ENCODE measurements at places on chromosomes 7 and 10.

GRCh38 chr7:84811362-84811761 lies 375.5 kb downstream of the SEMA3D start:
- DNase-seq: no peak

DNA sequence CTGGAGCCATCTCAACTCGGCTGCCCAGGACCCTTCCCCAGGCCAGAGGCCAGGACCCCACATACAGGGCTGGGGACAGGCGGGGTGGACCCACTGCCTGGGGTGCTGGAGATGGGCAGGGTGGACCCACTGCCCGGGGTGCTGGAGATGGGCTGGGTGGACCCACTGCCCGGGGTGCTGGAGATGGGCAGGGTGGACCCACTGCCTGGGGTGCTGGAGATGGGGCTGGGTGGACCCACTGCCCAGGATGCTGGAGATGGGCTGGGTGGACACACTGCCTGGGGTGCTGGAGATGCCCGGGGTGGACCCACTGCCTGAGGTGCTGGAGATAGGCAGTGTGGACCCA lies 32.4 kb upstream of the FOXL3 start:
- no peak for DNase-seq

GRCh38 chr7:118259115-118259514 lies 34.6 kb downstream of the ANKRD7 start:
- DNase-seq: no peak

DNA sequence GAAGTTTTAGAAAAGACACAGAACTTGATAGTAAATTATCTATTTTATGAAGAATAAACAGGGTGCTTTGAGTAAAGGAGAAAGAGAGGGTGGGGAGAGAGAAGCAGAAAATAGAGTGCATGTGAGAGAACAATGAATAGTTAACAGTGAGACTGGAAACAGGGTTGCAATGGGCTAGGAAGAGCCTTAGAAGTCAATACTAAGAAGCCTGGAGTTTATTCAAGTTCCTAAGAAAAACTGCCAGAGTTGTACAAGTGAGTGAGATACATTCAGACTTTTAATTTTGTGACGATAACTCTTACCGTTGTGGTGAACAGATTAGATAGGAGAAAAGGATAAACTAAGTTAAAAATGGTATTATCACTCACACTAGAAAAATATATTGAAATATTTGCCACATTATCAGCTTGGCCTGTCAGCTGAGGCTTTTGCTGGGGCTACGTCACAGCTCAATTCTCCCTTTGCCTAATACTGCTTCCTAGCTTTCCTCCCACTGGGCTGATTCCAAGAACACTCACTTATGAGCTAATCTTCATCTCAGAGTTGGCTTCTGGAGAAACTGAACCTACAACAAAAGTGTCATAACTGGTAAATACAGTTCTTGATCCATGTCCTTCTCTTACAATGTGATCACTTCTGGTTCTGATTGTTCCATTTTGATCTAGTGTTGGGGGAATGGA lies 92.7 kb downstream of the SEMA3D start:
- DNase-seq: no peak

DNA sequence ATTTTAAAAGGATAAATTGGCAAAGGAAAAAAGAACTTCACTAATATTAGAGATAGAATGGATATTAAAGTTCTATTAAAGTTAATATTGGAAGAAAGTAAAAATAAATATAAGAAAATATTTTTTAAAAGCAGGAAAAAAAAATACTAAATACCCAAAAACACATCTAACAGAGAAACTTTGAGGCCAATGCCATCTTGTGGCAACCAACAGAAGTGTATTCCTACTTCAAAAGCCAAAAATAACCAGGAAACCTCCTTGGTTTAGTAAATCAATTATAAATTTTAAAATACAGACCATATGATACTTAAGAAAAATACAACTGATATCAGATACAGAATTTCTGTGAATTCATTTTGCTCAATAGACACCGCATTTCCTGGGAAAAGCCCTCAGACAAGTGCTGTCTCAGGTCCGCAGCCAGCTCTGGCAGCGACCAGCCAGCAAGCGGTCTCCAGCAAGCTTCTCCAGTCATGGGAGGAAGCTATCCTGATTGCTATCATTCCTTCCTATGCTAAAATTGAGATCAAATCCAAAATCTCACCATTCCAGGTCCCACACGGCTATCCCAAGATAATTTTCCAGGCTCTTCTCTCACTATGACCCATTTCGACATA lies 65.3 kb downstream of the LMBR1 start:
- DNase-seq: no peak

- no peak for DNase-seq
Measured at GRCh38 chr7:12884033-12884432, 196.6 kb downstream of the ARL4A start.

- no peak for DNase-seq
Measured at GRCh38 chr7:131525820-131526219, 30.6 kb downstream of the PODXL start.

- DNase-seq: no peak
Measured at GRCh38 chr10:112091703-112092102, 91.9 kb downstream of the GPAM start.

DNA sequence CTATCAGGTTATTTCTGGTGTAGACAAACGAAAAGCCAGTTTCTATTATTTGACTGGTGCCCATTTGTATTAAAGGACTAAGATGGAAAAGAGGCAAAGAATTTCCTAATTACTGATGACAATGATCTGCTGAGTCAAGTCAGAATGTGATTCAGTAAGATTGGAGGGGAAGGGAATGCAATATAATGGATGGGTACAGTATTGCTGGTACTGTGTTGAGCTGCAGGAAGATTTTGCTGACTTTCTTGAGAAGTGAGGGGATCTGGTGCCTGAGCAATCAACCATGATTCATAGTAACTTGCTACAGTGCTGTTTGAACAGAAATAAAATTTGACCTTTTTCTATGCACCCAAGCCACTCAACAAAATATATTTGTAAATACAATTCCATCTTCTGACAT lies 139.1 kb upstream of the RHEB start:
- DNase-seq: no peak

DNA sequence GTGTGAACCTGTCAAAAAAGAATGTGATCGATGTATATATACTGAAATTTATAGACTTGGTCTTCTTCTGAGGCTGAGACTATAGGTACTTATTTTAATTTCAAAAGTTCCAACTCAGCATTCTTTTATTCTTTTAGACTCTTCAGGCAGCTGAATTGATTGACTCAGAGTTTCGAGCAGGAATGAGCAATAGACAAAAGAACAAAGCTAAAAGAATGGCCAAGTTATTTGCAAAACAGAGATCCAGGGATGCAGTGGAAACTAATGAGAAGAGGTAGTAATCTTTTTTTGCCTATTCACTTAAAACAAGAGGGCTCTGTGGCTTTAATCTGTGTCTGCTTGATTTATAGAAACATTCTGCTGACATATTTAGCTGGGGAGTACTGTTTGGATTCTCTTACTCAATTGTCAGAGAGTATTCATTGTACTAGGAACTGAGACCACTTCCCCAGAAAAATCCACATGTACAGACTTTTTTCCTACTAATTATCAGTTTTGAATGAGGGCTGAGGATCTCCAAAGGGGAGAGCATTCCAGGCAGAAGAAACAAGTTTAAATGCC lies 30.1 kb downstream of the BTAF1 start:
- DNase-seq: no peak

GRCh38 chr7:105594034-105594433 lies 12.7 kb upstream of the EFCAB10 start:
- DNase-seq: no peak

DNA sequence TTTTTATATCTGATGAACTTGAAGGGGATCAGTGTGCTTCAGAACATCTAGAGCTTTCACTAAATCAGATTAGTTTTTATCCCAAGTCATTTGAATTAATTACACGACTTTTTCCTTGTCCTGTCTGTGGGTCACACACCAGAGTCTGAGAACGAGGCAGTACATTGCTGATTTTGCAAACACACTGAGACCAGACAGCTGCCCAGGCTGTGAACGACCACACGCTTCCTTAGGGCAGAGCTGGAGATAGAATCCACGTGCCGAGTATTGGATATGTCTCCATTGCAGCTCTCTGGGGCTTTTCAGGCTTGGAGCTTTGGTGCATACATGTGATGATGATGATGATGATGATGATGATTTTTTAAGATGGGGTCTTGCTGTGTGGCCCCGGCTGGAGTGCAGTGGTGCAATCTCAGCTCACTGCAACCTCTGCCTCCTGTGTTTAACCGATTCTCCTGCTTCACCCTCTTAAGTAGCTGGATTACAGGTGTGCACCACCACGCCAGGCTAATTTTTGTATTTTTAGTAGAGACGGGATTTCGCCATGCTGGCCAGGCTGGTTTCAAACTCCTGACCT lies 81.1 kb downstream of the CAMK1D start:
- DNase-seq: no peak

DNA sequence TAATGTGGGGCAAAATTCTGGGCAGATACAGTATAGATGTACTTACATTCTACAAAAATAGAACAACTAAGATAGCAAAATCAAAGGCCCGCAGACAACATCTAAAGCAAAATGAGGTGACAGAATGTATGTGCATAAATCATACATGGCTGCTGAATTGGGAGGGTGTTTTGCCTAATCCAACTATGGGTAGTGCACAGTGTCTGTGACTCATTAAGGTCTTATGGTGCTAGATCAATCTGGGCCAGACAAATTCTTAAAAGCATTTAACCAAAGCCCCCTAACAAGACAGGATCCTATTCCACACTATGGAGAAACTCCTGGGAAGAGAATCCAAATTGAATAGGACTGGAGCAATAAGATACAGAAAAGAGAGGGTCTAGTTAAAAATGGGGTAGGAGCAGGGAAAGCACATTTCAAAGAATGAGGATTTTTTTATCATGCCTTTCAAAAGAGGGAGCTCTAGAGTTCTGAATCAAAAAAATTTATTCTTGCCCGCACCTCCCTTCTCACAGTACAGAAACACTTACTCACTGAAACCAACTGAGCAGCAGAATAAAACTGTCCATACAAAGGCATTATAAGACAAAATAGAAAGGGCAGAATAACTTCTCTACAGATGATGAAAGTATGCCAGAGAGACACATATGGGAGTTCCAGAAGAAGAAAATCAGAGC lies 181.3 kb downstream of the RNLS start:
- DNase-seq: no peak

- no peak for DNase-seq
Measured at GRCh38 chr10:64507651-64508028, 986.4 kb downstream of the REEP3 start.

DNA sequence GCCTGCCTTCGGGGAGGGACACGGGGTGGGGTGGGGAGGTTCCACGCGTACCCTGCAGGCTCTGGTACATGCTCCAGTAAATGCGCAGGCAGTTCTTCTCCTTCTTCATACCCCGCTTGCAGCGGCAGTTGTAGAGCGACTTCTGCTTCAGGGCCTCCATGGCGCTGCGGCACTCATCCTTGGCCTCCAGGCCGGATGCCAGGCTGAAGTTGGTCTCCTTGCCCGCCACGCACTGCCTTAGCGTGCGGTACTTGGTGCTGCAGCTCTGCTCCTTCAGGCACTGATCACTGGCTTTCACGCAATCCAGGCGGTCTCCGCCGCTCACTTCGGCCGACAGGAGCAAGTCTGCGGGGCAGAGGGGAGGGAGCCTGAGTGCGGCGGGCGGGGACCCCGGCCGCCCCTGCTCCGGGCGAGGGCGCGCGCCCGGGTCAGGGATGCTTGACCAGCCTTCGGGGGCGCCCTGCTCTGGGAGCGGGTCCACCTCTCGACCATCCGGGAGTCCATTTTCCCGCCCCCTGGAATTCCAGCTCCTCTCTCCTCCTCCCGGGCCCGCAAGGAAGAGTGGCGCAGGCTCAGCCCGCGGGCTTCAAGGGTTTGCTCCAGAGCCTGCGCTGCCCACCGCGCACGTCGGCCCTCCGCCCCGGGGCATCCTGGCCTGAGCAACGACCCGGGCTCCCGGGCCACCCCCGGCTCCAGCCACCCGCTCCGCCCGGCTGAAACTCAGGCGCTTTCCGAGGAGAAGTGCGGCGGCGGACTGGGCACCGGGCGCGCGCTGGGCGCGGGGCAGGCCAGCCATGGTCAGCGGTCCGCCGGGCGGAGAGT lies 2.0 kb downstream of the GFRA1 start:
- no peak for DNase-seq

GRCh38 chr7:157278167-157278790 lies 58.5 kb upstream of the DNAJB6 start:
- no peak for DNase-seq

GRCh38 chr10:77604063-77604462 lies 33.5 kb downstream of the KCNMA1 start:
- no peak for DNase-seq

GRCh38 chr7:22551768-22552513 lies 52.0 kb upstream of the STEAP1B start:
- no peak for DNase-seq

DNA sequence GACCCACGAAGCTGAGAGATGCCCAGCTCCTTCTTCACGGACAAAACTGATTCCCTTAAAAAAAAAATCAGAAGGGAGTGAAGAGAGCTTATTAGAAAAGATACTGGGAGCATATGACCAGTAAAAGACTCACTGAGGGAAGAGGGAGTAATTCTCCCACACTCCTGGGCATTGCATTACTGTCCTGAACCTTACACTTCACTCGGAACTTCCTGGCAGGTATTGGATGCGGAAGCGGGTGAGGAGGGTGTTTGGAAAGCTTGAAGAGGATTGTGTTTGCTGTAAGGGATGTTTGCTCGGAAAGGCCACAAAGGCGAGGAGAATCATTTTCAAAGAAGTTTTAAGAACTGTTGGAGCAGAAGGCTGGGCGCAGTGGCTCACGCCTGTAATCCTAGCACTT lies 375 bp downstream of the HKDC1 start:
- DNase-seq: no peak

- no peak for DNase-seq
Measured at GRCh38 chr7:2165239-2165609, 67.5 kb downstream of the MAD1L1 start.

GRCh38 chr10:69477968-69478597 lies 26.8 kb downstream of the TSPAN15 start:
- no peak for DNase-seq

DNA sequence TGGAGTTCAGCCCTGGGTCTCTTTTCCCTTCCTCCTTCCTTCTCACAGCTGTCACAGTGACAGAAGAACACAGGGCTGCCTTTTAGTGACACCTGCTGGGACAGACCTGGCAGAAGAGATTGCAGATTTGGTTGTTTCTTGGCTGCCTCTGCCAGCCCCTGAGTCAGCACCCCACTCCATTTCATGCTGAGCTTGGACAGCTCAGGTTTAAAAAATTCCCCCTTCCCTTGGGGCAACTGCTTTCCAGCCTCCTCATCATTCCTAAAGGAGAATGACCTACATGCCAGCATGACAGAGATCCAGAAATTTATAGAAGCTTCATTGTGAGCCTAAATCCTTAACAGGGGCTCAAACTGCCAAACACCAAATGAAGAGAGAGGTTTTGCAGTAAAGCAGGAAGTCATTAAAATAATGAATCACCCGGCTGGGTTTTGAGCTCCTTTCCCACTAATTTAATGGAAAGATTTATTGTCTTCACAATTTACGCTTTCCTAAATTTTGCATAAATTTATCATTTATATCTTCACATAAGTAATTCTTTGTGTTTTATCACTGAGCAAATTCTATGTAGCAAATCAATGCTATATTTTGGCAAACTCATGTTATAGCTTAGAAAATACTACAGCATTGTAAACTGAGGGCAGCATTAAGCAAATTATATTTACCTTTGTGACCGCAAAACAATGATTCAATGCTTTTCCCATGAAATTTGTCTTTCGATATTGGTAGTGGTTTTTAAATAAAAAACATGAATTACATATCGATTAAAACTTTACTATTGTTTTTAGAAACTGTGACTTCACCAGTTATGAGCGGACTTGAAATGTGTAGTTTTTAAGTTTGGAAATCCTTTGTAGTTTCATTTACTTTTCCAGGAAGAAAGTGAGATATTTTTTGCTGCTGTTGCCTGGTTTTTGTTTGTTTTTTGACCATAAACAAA lies 399.5 kb upstream of the ANKRD30A start:
- no peak for DNase-seq
